Activated naive CD4-positive, alpha-beta T cell treated with anti-CD3 and anti-CD28 coated beads, Interleukin-2, amount 50 U/mL, for 72 hours (primary cell): ENCODE measurements at places on chromosomes 5 and 9. TPM values are rescaled to one million over a fixed set of nuclear protein-coding genes. Genes with fewer than 3 reads are reported as not detected.

COL23A1 gene
- 0.20 TPM for total RNA-seq

ANKRD20A1 gene
- total RNA-seq = 3.1 TPM

MROH2B gene
- total RNA-seq = not detected

SLC45A2 gene
- 0.33 TPM for total RNA-seq

GCNT4 gene
- 2.8 TPM for total RNA-seq

LEAP2 gene
- total RNA-seq = 1.5 TPM

CFAP90 gene
- total RNA-seq = not detected

FAT2 gene
- not detected for total RNA-seq

FGF18 gene
- total RNA-seq = not detected
